ENCODE measurements at places on chromosomes 12 and 14.

GRCh38 chr12:14981049-14981448 lies 8.2 kb downstream of the PDE6H start:
- no peak for DNase-seq

DNA sequence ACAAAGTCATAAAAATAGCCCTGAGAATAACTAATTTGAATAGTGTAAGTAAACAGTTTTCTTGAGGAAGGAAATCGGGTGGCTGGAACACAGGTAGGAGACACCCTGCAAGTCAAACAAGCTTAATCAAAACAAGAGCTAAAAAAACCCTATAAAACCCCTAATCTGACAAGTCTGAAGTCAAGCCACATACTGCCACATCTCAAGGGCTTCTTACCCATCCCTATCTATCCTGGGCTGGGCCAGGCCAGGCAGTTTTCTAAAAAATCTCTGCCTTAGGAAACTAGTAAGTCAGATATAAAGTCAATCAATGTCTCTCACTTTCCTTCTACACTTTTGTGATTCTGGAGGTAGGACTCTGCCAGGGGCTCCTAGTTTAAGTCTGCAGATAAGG lies 15.3 kb downstream of the UBE2N start:
- no peak for DNase-seq

DNA sequence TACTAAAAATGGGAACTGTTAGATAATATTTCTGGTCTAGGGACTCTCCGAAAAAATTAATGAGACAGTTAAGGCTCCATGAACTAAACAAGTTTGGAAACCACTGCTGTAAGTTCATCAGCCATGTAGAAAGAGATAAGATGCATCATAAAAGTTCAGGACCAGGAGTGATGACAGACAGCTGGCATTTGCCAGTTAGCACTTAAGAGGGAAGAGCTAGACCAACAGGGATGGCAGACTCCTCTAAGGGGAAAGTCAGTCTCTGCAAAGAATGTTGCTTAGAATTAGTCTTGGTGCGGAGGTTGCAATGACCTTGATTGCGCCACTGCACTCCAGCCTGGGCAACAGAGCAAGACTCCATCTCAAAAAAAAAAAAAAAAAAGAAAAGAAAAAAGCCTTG lies 129.4 kb downstream of the SYNE2 start:
- DNase-seq = no peak

DNA sequence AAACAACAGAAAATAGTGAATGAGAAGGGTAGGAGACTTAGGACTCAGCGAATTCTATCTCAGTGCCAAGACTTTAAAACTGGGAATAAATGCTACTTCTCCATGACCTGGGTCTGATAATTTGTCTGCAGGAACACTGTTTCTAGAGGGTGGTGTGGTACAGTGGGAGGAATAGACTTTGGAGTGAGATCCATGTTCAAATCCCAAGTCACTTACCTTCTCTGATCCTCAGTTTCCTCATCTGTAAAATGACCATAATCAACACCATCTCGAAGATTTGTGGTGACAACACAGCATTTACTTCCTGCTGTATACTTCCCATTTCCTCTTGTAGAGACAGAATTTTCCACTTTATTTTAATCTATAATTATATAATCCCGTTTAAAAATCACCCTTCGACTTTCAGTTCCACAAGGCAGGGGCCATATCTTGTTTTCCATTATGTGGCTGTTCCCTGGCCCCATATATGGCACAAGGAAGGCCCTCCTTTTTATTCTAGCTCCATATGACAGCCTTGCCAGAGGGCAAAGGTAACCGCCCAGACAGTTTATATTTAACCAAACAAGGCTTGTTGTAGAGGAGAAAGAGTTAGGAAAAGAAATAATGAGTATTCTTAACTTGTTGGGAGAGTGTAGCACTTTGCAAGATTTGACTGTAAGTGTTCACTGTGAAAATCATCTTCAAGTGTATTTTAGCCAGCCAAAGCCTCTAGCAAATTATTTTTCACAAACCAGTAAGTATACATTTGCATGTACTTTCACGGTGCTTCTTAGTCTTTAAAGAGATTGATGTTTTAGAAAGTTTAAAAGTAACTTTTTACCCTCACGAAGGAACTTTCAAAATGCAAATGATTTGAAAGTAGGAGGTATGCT lies 243.1 kb downstream of the AKAP6 start:
- peak; percentile 68 for DNase-seq

DNA sequence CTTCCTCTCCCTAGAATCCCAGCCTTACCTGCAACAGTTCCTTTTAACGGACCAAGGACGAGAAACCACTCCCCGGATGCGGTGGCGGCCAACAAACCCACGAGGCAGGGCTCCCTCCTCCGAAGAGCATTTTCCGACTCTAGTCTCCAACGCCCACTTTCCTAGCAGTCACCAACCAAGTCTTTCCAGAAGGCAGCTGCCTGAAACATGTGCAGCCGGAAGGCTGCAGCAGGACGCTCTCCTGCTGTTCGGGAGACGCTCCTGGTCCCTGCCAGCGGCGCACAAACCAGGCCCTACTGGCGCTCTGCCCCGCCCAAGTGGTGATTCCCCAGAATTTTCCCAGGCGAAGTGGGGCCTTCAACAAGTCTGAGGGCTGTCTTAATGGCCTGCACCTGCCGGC lies 21.1 kb upstream of the ADAM20 start:
- peak; percentile 26 for DNase-seq

DNA sequence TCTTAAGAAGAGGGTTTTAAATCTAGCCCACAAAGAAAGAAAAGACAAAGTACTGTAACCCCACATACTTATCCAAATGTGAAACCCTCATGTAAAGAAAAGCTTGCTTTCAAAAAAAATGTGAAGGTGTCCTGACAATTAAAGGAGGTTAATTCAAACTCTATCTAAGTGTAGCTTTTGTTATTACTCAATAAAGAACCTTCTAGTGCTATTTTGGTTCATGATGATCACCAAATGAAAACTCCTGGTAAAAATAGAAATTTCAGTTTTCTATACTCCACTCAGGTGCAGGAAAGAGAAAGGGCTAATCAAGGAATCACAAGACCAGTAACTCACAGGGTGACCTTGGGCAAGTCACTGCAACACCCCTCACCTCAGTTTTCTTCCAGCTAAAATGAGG lies 1.6 kb downstream of the STAB2 start:
- DNase-seq = no peak

DNA sequence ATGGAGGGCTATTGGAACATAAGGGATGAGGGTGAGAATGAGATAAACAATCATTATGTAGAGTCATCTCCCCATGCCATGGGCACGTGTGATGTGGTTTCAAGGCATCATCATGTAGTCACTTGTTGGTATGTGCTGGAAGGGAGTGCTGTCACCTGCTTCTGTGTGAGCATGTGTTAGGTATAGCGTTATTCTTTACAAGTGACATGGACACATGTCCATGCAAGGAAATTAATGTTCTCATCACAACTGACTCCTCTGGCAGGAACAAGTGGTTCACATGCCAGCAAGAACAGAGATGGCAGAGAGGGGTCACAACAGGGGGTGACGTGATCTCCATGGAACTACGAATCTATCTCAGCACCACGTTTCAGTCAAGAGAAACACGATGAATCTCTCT lies 815.8 kb downstream of the BCL11B start:
- no peak for DNase-seq

DNA sequence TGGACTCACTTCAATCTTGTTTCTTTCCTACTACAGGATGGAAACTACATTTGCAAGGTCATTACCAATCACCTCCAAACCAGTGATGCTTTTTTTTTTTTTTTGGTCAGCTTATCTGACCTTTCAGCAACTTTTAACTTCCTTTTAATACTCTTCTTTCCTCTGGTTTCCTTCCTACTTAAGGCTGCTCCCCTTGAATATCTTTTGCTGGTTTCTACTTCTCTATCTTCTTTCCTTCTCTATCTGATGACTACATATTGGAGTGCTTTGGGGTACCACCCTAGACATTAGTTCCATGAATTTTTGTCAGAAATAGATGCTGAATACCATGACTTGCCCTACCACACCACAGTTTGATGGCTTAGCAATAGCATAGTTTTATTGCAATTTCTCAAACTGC lies 197.7 kb upstream of the DDHD1 start:
- DNase-seq = no peak

GRCh38 chr14:29637411-29637810 lies 290.2 kb downstream of the PRKD1 start:
- DNase-seq = peak; percentile 19

DNA sequence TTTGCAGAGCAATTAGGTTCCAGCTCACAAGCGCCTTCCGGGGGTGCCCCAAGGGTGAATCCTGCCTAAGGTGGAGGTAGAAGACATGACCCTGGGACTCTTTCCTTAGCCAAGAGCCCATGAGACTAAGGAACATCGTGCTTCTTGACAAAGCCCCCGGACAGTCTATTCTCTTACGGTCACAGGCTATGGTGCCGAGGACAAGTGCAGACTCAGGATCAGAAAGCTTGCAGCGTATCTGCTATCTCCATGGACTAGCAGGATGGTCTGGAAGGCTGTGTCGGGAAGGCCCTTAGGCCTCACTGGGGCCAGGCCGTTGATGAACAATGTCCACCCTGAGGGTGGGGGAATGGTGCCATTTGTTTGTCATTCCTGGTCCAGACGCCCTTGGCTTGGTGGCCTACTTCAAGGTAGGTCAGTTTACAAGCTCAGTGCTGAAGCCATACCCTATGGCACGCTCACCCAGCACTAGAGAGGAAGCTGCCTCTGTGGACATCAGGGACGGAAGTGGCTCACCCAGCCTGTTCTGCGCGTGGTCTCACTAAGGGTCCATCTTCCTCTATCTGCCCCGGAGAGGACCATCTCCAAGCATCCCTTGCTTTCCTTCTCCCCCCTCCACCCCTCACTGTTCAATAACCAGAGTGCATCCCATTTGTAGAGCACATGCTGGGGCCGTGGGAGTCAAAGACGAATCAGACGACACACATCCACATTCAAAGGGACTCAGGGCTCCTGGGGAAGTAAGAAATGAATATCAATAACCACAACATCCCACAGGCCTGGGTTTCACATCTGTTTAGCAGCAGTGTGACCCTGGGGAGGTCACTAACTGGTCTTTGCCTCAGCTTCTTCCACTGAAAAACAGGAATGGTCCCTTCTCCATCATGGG lies 45.0 kb upstream of the IQSEC3 start:
- DNase-seq = no peak

DNA sequence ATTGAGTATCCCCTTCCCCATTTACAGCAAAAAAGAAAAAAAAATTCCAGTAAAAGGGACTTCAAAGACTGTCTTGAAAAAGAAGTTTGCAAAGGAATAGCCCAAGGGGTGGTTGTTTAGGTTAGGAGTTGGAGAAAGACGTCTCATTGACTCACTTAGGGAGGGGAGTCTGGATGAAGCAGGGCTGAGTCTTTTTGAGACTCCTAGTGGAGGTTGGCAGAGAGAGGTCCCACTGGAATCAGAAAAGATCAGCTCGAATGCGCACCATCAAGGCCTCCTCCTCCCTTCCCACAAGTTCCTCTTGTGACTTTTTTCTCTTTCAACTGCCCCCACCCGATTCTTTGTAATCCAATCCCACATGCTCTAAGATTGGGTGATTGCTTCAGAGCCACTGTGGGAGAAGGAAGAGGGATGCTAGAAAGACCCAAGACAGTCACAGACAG lies 1.9 kb downstream of the ARHGEF40 start:
- no peak for DNase-seq

GRCh38 chr14:55071870-55072640 lies 20.6 kb downstream of the MAPK1IP1L start:
- DNase-seq = no peak

DNA sequence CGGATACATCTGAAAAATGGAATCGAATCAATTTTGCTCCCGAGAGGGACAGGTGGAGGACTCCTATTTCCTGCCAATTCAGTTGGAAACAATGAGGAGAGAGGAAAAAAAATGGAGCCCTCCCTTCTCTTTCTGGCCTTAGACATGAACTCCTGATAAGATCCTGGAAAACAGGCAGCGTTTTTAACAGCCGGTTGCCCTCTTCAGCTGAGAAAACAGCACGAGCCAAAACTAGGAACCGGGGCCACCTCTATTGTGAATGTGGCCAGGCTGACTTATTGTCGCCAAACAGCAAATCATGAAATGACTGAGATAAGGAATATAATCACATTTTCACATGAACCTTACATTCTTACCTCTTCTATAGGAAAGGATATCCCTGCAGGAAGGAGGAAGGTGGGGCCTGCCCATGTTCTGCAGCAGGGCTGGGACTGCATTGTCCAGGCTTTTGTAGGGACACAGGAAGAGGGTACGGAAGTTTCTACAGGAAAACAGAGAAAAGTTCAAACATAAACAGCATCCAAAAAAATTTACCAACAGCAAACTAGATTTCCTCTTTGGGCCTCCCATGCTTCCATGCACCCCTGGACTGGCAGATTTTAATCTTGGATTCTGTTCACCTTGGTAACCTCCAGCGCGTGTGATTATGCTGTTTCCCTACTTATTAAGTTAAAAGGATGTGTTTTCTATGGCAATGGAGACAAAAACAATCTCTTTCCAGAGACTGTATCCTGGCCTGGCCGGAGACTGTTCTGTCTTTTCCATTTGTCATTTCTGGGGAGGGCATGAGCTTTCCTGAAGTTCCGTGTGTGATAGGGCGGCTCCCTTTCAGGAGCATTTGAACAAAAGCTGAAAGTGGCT lies 29.0 kb upstream of the ELK3 start:
- DNase-seq = no peak

DNA sequence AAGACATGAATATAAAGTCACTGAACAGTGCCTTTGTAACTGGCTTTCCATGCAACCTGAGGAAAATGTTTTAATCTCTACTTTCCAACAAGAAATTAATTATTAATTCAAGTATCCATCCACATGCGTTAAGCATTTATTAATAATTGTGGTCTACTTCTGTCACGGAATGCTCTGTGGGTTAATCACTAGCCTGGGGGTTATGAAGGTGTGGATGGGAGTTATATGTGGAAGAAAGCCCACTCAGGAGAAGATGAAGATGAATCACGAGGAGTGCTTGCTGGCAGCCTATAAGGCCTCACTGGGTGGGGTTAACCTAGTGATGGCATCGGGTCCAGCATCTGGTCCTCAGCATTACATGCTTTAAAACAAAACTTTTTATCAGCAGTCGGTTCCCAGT lies 99.5 kb upstream of the AVPR1A start:
- no peak for DNase-seq

GRCh38 chr14:44895716-44896115 lies 66.0 kb downstream of the KLHL28 start:
- DNase-seq = no peak

DNA sequence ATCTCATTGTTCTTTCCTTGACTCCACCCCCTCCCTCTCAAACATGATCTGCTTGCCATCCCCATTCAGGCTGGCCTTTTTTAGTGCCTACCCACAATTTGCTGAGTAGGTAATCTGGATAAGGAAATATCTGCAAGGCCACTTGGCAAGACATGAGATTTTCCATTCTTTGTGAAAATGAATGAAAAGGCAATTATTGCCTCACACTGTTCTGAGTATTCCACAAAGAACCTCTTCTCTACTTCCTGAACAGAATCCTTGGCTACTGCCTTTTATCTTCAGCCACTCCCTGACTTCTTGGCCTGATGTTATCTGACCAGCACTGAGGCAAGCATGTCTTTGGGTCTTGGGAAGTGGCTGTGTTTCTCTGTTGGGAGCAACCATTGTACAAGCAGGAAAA lies 263.2 kb upstream of the ATP2B1 start:
- DNase-seq = no peak

DNA sequence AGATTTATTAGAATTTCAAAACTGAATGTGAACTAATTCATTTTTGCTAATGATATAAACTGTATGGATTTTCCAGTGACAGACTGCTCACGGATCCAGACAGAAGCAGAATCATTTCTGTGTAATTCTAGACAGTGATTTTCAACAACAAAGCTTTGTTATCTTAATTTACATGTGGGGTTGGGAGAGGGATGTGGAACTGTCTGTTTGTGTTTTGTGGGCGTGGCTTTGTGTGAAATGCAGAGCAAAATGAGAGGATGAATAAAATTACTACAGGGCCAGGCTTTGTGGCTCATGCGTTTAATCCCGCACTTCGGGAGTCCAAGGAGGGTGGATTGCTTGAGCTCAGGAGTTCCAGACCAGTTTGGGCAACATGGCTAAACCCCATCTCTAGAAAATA lies 834.7 kb downstream of the GALC start:
- DNase-seq = no peak

Measured in colonic mucosa (tissue), 4 donors.